ENCODE measurements at places on chromosomes 11 and 22.

- DNase-seq: no peak
Measured at GRCh38 chr22:41401781-41402648, 20.3 kb downstream of the TEF start.

DNA sequence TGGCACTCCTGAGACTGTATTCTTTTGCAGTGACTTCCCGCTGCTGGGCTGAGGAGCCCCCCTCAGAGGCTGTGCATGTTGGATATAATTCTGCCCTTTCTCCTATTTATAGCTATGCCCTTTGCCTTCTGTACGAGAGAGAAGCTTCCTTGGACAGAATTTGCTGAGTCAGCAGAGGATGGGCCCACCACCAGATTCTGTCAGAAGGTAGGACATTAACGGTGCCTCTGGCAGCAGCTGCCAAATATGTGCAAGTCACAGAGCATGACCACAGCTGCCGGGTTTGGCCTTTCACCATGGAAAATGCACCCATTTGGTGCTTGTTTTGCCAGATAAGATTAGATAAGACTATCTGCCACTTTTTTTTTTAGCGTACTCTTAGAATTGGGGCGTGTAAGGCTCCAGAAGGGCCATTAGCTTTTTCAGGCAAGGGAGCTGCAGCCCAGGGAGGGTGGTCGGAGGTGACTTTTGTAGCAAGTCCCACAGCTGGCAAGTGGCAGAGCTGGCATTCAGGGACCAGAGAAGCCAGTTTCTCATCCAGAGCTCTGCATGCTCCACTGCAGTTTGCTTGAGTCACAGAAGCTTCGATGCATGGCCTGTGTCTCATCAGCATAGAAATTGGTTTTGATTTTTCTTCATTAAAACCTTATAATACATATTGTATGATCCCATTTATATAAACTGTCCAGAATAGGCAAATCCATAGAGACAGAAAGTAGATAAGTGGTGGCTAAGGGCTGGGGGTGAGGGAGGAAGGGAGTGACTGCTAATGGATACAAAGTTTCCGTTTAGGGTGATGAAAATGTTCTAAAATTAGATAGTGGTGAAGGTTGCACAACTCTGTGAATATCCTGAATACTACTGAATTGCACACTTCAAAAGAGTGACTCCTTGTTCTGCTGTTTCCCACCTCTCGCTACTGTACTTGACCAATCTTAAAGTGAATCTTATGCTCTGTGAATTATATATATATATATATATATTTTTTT lies 15.8 kb downstream of the UPB1 start:
- DNase-seq: no peak

- no peak for DNase-seq
Measured at GRCh38 chr11:19659529-19659928, 53.1 kb upstream of the NAV2 start.

- no peak for DNase-seq
Measured at GRCh38 chr11:27241311-27242122, 121.5 kb downstream of the CCDC34 start.

All from activated naive CD4-positive, alpha-beta T cell treated with anti-CD3 and anti-CD28 coated beads, Interleukin-2, amount 50 U/mL, for 72 hours (primary cell).